NCI-H446 treated with DMSO at 0.1 percent for 48 hours (cell line): ENCODE measurements at places on chromosomes 12 and 14.

GRCh38 chr12:29944269-29945000 is 160.7 kb upstream of the TMTC1 start:
- no peak for DNase-seq

- no peak for DNase-seq
Observed at GRCh38 chr14:22952418-22952817, 4.5 kb downstream of the HAUS4 start.

DNA sequence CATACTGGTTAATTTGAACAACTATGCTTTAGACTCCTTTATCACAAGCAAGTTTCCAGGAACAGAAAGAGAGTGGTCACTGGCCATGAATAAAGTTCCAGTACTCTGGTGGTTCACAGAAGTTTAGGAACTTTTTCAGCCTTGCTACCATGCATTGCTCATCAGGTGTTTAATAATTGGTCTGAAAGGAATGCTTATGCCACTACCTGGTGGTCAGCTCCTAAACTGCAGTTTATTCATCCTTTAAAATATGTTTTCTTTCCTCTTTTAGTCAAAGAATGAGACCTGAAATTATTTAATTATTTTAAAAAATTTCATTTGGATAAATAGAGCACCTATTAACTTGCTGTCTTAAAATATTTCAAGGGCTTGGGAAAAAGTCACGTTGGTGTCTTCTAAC is 260.1 kb upstream of the OR4E1 start:
- DNase-seq: no peak

DNA sequence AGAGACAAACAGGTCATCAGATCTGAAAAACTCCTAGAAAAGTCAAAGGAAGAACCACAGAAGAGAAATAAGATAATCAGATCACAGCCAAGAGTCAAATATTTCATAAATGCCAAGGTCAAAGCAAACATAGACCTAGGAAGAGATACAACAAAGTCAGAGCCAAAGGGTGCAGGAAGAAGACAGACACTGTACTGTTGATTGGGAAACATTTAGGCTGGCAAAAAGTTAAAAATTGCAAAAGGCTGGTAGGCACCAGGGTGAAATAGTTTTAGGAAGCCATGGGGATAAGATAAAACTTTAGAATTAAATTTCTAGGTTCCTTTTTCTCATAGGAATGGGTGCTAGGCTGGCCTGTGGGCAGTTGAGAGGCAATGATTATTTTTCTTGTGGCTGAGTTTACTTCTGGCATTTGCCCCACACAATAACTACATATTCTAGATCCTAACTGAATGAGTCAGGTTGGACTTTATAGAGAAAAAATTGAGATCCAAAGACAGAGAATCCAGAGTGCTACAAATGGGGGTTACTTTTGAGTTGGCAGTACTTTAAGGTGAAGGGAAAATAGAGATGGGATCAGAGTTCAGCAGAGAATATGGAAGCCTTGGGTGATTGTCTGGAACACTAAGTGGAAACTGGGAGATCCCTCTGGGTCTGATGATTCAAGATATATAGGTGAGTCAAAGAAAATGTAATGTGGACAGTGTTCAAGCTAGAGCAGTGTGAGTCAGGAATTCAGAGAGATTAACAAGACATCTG is 215.5 kb downstream of the C12orf50 start:
- no peak for DNase-seq

- no peak for DNase-seq
Observed at GRCh38 chr14:98112194-98112780, 1159.7 kb downstream of the BCL11B start.

DNA sequence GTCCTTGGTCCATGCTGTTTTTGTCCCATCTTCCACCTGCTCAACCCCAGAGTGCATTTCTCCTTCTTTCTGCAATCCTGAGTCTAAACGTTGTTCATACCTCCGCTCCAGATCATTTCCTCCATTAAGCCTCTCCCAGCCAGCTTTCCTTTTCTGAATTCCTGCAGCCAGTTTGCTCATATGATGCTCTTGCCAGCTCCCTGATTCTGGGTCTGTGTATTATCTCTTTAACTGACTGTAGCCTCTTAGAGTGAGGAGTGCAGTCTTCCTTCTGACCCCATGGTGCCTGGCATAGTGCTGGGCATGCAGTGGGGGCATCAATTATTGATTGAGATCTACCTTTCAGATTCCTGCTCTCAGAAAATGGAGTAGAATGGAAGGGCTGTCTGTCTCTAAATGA is 11.5 kb upstream of the TBPL2 start:
- no peak for DNase-seq

GRCh38 chr12:80173083-80173864 is 73.9 kb downstream of the OTOGL start:
- DNase-seq: no peak

DNA sequence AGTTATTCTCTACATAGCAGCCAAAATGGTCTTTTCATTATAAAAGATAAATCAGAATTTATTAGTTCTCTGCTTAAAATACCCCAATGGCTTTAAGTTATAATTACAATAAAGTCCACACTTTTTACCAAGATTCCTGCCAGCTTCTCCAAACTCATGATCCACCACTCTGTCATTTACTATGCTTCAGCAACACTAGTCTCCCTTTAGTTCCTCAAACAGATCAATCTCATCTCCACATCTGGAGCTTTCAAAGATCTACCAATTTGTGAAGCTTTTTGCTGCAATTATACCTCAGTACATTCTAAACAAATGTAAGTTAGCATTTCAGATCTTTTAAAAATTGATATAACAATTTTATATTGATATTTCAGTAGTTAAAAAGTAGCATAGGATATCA is 24.9 kb downstream of the CATSPERB start:
- DNase-seq: no peak

- no peak for DNase-seq
Observed at GRCh38 chr14:75915045-75915444, 66.8 kb downstream of the TGFB3 start.

GRCh38 chr14:106395456-106396050 is 869.2 kb downstream of the TMEM121 start:
- DNase-seq: no peak

GRCh38 chr12:108724054-108724889 is 7.0 kb downstream of the CORO1C start:
- no peak for DNase-seq

DNA sequence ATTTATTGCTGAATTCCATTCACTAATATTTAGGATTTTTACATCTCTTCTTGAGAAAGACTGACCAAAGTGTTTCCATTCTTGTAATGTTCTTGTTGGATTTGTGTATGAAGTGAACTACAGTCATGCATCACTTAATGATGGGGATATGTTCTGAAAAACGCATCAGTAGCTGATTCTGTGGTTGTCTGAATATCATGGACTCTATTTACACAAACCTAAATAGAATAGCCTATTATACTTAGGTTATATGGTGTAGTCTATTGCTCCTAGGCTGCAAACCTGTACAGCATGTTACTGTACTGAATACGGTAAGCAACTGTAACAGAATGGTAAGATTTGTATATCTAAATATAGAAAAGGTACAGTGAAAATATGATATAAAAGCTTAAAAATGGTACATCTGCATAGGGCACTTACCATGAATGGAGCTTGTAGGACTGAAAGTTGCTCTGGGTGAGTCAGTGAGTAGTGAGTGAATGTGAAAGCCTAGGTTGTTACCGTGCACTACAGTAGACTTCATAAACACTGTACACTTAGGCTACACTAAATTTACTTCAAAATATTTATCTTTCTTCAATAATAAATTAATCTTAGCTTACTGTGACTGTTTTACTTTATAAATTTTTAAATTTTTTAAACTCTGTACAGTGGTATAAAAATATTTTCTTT is 27.6 kb upstream of the P2RX4 start:
- DNase-seq: no peak

DNA sequence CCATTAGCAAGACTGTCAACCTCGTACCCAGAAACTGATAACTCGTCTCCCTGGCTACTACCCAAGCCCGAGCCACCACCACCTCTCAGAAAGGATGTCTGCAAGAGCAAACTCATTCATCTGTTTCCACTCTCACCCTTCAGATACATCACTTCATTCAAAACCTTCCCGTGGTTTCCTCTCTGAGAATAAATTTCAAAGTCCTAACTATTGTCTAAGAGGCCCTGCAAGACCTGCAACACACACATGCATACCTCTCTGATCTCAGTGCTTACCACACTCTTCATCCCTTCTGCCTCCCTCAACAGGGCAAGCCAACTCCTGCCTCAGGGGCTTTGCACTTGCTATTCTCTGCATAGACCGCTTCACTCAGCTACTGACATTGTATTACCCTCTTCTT is 40.6 kb downstream of the PPP1R13B start:
- no peak for DNase-seq

DNA sequence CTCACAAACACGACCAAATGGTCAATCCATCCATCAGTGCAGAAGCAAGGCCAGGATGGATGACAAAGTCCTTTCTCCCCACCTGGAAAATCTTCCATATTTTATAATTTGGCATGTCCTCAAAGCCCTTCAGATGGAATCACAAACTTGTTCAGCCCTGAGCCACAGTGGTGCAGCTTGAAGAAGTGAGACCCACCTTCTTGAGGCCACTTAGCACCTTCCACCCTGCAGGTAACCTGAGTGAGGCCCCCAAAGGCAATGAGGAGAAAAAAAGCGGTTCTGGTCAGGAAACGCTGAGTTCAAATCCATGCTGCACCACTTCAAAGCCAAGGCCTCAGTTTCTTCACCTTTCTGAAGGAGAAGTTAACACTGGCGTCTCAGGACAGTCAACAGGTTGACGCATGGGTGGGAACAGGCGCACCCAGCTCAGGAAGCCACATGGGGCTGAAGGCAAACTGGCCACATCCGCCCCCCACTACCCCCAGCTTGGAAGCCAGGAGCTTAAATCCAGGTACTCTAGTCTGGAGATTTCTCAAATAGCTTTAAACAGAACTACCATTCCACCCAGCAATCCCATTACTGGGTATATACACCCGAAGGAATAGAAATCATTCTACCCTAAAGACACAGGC is 320.4 kb downstream of the BCL11B start:
- no peak for DNase-seq

GRCh38 chr12:79547735-79548609 is 142.8 kb downstream of the PAWR start:
- peak; percentile 10 for DNase-seq

DNA sequence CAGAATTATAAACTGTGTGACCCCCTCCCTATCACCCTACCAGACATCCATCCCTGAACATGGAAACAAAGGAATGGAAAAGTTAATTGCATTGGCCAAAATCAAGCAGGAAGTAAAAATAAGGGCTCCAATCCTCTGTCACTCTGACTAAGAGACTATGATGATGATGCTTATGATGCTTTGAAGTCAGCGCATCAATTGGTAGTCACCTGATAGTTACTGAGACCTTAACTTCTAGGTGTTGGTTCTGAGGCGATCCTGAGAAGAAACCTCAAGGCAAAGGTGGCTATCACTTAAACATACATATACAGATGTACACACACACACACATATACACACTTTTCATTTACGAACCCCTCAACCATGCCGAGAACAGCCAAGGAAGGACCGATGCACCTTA is 6.6 kb downstream of the ITPR2 start:
- DNase-seq: no peak

DNA sequence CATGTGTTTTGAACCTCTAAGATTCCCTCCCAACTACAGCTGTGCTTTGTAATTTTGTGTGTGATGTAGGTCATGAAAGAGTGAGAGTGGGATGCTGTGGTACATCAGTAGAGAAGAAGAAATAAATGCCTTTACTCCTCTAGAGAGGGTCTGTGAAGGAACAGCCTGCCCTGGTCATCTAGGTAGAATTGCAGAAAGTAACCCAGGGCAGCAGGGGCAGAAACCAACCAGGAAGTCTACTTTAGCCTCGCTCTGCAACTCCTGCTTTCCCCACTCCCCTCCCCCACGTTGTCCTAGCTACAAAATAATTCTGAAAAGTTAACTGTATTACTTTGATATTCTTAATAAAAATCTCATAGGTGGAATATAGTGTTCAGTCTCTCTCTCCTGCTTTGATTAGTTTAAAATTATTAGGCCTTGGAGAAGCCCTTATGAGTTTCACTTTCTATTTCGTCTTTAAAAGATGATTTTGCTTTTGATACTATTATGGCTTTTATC is 7.5 kb downstream of the TBK1 start:
- DNase-seq: no peak

GRCh38 chr12:6961278-6961694 is 9.2 kb downstream of the PHB2 start:
- no peak for DNase-seq

DNA sequence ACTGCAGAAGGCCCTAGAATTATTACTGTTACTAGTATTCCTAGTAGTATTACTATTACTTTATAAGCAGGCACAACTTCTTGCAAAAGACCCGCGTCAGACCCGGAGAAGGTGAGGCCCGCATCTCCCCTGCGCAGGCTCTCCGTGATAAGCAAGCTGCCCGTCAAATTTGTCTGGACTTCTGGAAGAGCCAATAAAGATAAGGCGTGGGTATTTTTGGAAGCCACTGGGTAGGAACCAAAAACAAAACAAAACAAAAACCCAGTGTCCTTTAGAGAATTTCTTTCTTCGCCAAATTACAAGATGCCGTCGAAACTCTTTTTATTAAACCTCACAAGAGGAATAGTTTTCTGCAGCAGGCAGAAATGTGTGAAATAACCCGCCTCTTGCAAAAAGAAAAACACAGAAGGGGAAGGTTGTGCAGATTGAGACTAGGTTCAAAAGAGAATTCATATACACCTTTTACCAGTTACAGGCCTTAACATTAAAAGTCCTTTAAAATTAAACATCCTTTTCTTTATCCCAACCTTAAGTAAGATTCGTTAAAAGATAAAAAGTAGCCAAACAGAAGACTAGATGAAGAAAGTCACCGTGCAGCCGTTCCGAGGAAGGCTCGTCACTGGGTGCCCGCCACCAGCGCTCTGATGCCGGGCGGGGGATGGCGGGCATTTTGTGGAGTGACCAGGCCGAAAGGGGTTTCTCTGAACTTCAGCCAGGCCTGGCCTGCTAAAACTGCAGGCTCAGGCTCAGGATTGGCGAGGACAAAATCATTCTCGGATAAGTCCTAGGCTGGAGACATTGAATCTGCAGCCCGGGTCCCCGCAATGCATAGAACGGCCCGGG is 1.6 kb downstream of the TBX5 start:
- DNase-seq: no peak

DNA sequence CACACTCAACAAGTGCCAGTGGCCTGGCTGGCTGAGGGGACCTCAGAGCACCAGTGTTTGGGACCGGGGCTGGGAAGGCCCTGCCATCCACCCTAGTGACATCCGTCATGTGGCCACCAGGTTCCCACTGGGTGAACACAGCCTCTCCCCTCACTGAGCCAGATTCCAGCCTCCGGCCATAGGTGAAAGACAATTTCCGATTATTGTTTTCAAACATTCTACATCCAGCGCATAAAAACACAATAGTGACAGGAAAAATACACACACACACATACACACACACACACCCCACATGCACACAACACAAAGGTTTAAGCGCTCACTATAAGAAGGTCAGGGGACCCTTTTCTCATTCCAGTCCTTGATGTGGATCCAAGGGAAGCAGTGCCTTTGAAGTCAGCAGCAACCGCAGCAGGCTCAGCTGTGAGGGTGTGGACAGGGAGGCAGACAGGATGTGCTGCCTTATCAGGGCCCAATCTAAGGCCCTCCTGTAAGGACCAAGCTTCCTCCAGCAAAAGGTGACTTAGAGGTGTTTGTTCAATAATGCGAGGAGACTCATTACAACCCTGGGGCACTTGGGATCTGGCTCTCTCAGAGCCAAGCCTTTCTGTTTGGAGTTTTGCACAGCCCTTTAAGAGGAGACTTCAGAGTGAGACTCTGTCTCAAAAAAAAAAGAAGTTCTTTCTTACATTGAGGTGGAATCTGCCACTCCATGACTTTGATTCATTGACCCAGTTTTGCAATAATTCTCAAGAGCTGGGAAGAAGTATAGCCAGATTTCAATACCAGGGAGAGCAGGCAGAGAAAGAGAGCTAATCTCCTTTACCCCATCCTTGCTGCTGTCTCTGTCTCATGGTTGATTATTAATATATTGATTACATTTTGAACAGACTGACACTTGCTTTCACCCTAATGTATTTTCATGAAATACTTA is 227.8 kb downstream of the ZFP36L1 start:
- no peak for DNase-seq
